ENCODE measurements at places on chromosomes 6 and 20. TPM values are rescaled to one million over a fixed set of nuclear protein-coding genes. Genes with fewer than 3 reads are reported as not detected.

GRCh38 chr6:4352731-4353130 is 217.4 kb upstream of the ECI2 start:
- no peak overlapping the region for H3K4me3 ChIP-seq
- no peaks in the 10 kb centered on the region for H3K4me1 ChIP-seq
- no peaks in the 10 kb centered on the region for H3K36me3 ChIP-seq

DNA sequence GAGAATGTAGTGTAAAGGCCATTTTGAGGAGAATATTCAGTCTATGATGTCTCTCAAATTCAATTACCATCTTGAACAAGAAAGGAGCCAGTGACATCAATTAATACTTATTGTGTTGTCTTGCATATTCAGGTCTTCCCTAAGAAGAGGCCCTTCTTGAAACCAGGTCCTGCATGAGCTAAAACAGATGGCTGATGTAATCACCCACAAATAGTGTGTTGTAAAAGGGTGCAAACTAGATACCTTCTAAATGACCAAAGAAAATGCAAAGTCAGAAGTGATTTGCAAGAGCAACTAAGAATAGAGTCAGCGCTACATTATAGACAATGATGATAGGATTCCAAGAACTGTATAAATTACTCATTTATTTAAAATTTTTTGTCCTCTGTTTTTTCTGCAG is 97.0 kb downstream of the BTBD3 start:
- H3K36me3 ChIP-seq = no peaks in the 10 kb centered on the region
- H3K4me3 ChIP-seq = no peak overlapping the region
- H3K27ac ChIP-seq = no peak overlapping the region
- no peaks in the 10 kb centered on the region for H3K4me1 ChIP-seq
- DNase-seq = no peak

- DNase-seq = no peak
- H3K4me3 ChIP-seq = no peak overlapping the region
- H3K27ac ChIP-seq = peak overlapping the region; percentile 99
- H3K27me3 ChIP-seq = no peaks in the 10 kb centered on the region
- peaks cover 94% of the 10 kb centered on the region for H3K4me1 ChIP-seq
- peaks cover 84% of the 10 kb centered on the region for H3K36me3 ChIP-seq
Measured at GRCh38 chr20:48714764-48715163, 113.0 kb downstream of the PREX1 start.

- no peak for DNase-seq
- H3K36me3 ChIP-seq = no peaks in the 10 kb centered on the region
- no peak overlapping the region for H3K27ac ChIP-seq
- H3K27me3 ChIP-seq = peaks cover 36% of the 10 kb centered on the region
- no peak overlapping the region for H3K4me3 ChIP-seq
- peaks cover under 1% of the 10 kb centered on the region for H3K4me1 ChIP-seq
Measured at GRCh38 chr6:105573138-105573537, 170.3 kb upstream of the PREP start.

DNA sequence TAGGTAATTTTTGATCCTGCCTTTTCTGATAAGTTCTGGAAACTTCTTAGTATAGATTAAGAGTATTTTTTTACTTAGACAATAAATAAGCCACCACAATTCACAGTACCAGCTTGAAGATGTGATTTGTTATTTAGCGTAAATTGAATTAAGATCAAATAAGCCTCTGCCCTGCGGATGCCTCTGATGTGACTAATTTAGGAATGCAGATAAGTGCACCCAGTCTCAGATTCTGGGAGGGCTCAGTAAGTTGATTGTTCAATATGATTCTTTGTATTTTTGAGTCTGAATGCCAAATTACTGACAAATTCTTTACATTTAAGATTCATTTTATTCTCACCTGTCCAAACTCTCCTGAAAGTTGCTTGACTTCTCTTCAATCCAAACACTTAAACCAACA is 147.5 kb downstream of the THBS2 start:
- no peaks in the 10 kb centered on the region for H3K4me1 ChIP-seq
- H3K27ac ChIP-seq = no peak overlapping the region
- no peak overlapping the region for H3K4me3 ChIP-seq
- peaks cover 5% of the 10 kb centered on the region for H3K27me3 ChIP-seq
- no peaks in the 10 kb centered on the region for H3K36me3 ChIP-seq

GRCh38 chr6:138383776-138384175 is 6.1 kb downstream of the SMIM28 start:
- no peaks in the 10 kb centered on the region for H3K4me1 ChIP-seq
- no peak overlapping the region for H3K27ac ChIP-seq
- H3K27me3 ChIP-seq = peaks cover 7% of the 10 kb centered on the region

DNA sequence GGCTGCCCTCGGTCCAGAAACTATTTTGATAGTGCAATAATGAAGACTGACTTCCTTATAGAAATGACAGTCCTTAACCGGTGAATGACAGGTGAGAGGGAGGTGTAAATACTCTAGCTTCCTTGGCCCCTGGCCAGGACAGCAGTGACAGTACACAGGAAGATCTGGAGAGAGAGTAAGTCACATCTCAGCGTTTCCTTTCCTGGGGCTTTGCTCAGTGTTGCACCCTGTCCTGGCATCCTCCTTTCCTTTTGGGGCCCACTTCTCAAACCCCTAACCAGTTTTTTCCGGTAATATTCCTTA is 336.9 kb downstream of the CD83 start:
- H3K27ac ChIP-seq = peak overlapping the region; percentile 75
- DNase-seq = peak; percentile 52
- H3K4me1 ChIP-seq = peaks cover 67% of the 10 kb centered on the region
- peaks cover 5% of the 10 kb centered on the region for H3K36me3 ChIP-seq

DNA sequence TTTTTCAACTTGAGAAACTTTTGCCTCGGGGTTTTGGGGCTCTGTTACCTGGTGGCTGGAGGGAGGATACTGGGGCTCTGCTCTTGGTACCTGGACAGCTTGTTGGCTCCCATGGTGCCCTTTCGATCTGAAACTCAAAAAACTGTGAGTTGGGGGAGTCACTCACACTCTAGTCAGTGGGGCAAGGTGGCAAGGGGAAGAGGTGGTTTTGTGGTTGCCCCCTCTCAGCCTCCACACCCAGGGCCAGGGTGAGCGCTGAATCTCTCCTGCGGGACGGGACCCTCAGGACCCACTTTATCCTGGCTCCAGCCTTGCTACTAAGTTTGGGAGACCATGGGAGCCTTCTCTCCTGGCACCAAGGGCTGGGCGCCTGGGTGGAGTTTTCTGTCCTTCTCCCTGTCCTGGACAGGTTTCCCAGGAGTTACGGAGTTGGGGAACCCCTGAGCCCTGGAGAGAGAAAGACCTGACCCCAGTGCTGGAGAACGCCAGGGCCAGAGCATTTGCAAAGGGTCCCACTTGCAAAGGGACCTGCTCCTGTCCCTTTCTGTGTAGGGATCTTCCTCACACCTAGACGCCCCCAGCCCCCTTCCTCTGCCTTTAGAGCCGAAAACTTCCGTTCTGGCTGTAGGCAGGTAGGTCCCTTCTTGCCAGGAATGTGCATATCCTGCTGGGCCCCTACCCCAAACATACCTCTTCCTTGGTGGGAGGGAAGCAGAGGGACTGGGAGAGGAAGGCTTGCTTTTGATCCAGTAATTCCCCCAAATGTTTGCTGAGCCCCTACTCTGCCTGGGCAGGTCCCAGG is 2.9 kb downstream of the FOXP4 start:
- DNase-seq = no peak
- peaks cover 34% of the 10 kb centered on the region for H3K4me1 ChIP-seq
- H3K27me3 ChIP-seq = peaks cover 59% of the 10 kb centered on the region
- H3K36me3 ChIP-seq = peaks cover 3% of the 10 kb centered on the region

- peak overlapping the region; percentile 43 for H3K27ac ChIP-seq
- peaks cover 33% of the 10 kb centered on the region for H3K4me1 ChIP-seq
- peak; percentile 69 for DNase-seq
- H3K27me3 ChIP-seq = peaks cover 26% of the 10 kb centered on the region
Measured at GRCh38 chr6:166760288-166760687, 133.2 kb upstream of the RPS6KA2 start.

DNA sequence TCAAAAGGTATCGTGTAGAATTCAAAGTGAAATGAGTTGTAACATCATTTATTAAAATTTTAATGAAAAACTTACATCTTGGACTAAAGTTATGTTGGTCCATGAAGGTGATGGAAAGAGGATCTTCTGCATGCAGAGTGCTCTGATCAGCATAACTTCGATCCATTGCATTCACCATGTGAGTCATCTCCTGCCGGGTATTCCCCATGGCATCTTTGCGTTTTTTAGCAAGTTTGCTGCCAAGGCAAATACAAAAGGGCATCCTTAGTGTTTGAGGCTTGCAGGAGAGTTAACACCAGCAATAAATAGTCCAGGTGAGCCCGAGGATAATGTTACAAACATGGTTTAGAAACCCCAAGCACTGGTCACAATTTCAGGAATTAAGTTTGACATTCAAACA is 104.2 kb upstream of the THEMIS start:
- peaks cover 7% of the 10 kb centered on the region for H3K4me1 ChIP-seq
- DNase-seq = no peak
- H3K4me3 ChIP-seq = no peak overlapping the region
- peaks cover 8% of the 10 kb centered on the region for H3K36me3 ChIP-seq

DNA sequence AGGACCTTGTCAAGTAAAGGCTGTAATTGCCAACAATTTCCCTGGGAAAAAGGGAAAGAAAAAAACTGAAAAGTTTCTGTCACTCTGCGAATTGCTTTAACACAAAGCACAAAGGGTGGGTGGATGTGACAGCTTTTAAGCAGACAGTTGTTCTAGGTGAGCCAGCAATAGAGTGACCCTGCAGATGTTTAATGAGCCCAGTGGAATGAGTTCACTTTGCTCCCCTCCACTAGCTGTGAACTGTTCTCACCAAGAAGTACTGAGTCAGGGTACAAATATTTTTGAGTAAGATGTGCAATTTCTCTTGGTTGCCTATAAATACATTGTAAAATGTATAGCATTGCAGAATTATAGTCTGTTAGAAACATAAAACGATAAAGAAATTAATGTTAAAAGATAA is 26.2 kb upstream of the LRRC1 start:
- no peak overlapping the region for H3K27ac ChIP-seq
- H3K36me3 ChIP-seq = no peaks in the 10 kb centered on the region
- no peaks in the 10 kb centered on the region for H3K4me1 ChIP-seq
- no peak overlapping the region for H3K4me3 ChIP-seq
- H3K27me3 ChIP-seq = peaks cover 11% of the 10 kb centered on the region

GRCh38 chr6:90124874-90125510 is 171.7 kb downstream of the BACH2 start:
- H3K4me3 ChIP-seq = no peak overlapping the region
- H3K36me3 ChIP-seq = peaks cover 33% of the 10 kb centered on the region
- H3K27me3 ChIP-seq = no peaks in the 10 kb centered on the region

DNA sequence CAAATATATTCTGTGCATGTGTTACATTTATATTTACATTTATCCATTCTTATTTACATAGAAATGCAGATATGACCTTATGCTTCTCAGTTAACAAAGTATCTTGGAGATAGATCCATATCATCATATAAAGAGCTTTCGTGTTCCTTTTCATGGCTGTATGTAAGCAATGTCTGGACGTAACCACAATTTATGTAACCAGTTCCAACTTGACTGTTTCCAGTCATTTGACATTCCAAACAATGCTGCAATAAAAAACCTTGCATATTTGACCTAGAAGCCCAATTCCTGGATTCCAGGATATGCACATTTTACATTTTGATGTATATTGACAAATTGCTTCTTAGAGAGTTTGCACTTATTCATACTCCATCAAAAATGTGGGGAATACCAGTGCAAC is 113.7 kb upstream of the F13A1 start:
- H3K4me3 ChIP-seq = no peak overlapping the region
- no peaks in the 10 kb centered on the region for H3K36me3 ChIP-seq
- no peaks in the 10 kb centered on the region for H3K4me1 ChIP-seq
- peaks cover 3% of the 10 kb centered on the region for H3K27me3 ChIP-seq
- H3K27ac ChIP-seq = no peak overlapping the region

The RPS6KA2 gene
- 1.6 TPM for total RNA-seq

The RSPH4A gene
- 0.18 TPM for total RNA-seq

The FAM83C gene
- total RNA-seq = not detected

The SYCP2 gene
- total RNA-seq = 6.6 TPM

The MTG2 gene
- total RNA-seq = 34.4 TPM

The RAB44 gene
- total RNA-seq = not detected

All from activated CD8-positive, alpha-beta T cell treated with anti-CD3 and anti-CD28 coated beads, Interleukin-2, amount 10 ng/mL, durations not matched to agents 7 days and 5 days (primary cell).